T-helper 9 cell (primary cell): ENCODE measurements at places on chromosomes 13 and 19.

DNA sequence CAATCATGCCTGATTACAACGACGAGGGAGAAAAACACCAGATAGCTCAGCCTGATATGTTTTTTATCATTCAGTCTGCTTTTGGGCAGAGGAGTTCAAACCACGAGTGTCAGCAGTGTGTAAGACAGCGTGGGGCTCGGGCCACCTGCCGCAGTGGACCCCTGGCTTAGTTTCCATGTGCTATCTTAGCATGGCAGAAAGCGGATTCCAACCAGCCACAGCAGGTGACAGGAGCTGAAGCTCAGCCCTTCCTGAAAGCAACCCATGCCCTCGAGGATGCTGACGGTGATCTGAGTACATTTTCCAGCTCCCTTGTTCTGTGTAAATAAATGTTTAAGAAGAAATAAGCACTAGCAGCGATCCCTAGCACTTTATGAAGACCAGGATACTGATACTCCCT lies 32.2 kb upstream of the MBNL2 start:
- DNase-seq: no peak

GRCh38 chr13:25207291-25207810 lies 35.3 kb upstream of the AMER2 start:
- no peak for DNase-seq

GRCh38 chr19:48569814-48570213 lies 17.8 kb downstream of the SULT2B1 start:
- no peak for DNase-seq

- DNase-seq: no peak
Observed at GRCh38 chr13:53241891-53242348, 213.3 kb downstream of the OLFM4 start.

GRCh38 chr13:28719227-28720055 lies 671 bp upstream of the SLC46A3 start:
- no peak for DNase-seq

- DNase-seq: no peak
Observed at GRCh38 chr13:53264751-53265385, 236.3 kb downstream of the OLFM4 start.

DNA sequence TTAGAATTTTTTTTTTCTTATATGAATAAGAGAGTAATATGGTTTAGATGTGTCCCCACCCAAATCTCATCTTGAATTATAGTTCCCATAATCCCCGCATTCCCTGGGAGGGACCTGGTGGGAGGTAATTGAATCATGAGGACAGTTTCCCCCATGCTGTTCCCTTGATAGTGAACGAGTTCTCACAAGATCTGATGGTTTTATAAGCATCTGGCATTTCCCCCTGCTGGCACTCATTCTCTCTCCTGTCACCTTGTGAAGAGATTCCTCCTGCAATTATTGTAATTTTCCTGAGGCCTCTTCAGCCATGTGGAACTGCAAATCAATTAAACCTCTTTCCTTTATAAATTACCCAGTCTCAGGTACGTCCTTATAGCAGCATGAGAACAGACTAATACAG lies 205.7 kb downstream of the MYO16 start:
- no peak for DNase-seq

GRCh38 chr13:111143865-111144540 lies 28.9 kb downstream of the ARHGEF7 start:
- no peak for DNase-seq

DNA sequence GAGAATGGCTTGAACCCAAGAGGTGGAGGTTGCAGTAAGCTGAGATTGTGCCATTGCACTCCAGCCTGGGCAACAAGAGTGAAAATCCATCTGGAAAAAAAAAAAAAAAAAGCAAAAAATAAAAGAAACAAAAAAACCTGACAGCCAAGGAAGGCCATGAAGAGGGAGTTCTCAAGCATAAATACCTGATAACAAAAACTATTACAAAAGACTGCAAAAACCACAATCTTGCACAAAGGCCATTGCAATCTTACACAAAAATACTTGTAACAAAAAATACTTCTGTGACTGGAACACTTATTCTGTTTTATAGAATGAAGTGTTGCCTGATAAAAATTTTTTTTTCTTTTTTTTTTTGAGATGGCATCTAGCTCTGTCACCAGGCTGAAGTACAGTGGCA lies 61.5 kb upstream of the TSC22D1 start:
- no peak for DNase-seq

DNA sequence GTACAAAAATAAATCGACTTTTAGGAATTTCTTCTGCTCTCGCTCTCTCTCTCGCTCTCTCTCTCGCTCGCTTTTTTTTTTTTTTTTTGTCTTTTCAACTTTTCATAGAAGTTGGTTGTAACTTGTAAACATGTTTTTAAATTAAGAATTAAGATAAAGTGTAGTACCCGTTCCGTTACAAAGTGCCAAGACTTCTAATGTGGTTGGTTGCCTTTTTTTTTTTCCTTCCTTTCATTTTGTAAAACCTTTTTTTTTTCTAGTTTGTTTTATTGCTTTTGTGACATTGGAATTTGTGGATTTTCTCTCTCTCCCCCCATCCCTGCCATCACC lies 20.4 kb downstream of the ZBTB7A start:
- DNase-seq: no peak

- no peak for DNase-seq
Observed at GRCh38 chr13:83221813-83222241, 660.4 kb downstream of the SLITRK1 start.

DNA sequence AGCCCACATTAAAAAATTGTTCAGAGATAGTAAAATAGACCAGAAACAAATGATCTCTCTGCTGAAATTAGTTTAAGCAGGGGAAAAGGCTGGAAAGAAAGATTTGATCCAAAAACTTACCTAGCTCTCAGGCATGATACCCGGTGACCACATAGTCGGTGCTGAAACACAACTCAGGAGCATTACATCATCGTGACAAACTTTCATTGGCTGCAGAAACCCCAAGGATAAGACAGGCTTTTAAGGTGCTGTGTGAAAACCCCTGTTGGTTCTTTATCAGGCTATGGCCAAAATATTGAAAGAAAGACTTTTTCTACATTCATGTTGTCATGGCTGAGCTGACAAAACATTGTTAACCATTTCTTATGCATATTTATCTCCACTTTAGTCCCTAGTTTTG lies 171.7 kb upstream of the KLF12 start:
- DNase-seq: no peak

DNA sequence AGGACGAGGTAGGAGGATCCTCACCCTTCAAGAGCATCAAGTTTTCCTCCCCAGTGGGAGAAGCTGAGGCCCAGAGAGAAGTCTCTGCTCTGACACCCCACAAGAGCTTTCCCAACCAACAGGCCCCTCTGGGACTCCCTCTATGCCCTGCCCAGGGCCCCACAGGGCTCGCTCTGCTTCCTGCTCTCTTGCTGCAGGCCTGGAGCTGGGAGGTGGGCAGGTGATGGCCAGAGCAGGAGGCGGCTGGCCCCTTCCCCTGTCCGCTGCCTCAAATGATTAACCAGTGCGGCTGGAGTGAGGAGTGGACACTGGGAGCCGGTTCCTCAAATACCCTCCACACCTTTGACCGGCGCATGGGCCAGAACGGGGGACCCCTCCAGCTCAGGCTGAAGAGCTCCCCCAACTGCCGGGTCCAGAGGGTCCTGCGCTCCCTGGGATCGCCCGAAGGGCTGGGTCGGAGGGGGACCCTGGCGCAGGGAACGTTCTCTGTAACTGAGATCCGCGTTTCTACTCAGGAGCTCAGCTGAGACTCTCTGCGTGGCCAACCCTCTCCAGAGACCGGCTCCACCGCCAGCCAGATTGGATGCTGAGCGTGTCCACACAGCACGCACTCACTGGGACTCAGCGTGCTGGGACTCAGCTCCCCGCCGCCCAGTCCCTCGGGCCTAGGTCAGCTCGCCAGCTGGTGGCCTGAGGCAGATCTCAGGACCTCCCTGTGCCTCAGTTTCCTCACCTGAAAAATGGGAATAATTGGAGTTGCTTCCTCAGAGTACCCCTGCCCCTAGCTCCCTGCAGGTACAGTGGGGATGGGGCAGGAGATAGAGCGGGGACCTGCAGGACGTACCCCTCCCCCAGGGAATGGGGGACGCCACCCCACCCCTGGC lies 6.7 kb upstream of the ONECUT3 start:
- DNase-seq: no peak

DNA sequence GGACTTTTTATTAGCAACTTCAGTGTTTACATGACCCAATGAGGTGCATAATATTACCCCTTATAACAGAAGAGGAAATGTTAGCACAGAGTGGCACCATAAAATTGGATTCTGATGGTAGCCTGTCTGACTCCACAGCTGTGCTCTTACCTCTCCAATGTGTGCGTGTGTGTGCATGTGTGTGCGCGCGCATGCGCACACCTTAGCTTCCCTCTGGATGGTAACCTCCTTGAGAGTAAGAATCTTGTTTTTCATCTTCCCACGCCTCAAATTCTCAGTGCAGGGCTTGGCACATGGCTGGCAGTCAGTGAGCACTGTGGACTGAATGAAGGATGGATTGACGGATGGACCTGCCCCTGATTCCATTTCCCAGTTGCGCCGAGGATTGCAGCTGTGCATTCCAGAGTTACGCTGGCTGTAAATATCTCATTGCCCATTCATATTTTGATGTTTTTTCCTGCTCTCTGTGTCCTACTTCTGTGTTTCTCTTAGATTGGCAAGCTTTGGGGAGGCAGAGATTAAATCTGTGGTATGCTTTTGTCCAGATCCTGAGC lies 99.2 kb upstream of the WASF3 start:
- no peak for DNase-seq

DNA sequence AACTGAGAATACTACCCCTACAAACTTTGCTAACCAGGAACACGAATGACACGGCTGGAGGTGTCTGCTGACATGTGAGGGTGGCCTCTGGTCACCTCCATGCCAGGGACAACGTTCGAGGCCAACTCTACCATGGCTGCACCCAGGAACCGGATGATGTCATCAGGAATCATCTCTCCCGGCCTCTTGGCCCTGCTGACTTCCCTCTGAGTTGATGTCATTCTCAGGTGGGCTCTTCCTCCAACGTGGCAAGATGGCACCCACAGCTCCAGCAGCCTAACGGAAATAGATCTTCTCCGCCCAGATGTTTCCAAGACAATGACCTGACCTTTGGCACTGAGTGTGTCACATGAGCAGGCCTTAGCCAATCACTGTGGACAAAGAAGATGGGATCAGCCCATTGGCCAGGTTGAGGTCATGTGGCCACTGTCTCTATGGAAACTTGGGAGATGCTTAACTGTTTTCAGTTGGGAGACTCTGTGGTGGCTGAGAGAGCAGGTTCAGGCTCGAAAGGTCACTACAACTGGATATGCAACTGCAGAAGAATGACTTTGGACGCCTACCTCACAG lies 15.0 kb downstream of the MBD3L2B start:
- DNase-seq: no peak

DNA sequence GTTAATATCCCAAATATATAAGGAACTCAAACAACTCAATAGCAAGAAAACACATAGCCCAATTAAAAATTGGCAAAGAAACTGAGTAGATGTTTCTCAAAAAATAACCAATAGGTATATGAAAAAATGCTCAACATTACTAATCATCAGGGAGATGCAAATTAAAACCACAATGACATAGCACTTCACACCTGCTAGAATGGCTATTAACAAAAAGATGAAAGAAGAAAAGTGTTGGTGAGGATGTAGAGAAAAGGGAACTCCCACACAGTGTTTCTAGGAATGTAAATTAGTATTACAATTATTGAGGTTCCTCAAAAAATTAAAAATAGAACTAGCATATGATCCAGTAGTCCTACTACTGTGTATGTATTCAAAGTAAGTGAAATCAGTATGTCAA lies 1212.8 kb downstream of the DIAPH3 start:
- DNase-seq: no peak

DNA sequence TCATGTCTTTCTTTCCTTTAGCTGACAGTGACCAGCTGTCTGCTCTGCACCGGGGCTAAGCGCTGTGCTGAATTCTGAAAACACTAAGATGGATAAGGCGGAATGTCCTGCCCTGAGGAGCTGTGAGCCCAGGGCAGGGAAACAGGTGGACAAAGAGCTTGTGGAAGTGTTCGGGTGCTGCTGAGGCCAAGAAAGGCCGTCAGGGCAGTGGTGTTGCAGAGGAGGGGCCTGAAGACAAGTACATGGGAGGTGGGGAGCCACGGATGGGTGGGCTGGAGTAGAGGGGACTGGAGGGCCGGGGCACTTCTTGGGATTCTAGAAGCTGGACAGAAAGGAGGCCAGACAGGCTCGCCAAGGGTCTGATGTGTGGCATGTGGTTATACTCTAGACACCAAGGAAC lies 66.2 kb upstream of the GPR183 start:
- no peak for DNase-seq

DNA sequence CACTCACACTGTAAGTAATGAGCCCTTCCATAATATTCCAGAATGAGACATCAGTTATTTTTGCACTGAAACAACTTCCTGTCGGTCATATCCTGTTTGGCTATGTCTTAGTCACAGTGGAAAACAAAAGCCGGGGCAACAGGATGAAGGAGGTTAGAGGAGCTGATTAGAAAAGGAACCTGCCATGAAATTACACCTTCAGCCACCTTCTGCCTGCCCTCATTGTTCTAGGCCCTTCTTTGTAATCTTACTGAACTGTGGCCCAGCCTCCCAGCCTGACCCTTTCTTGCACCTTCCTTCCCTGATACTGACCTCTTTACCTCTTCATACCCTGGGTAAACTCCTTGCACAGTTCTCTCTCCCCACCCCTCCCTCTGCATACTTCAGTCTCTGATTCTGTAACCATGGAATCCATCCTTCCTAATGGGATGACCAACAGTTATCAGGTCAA lies 67.3 kb downstream of the DOCK9 start:
- no peak for DNase-seq

DNA sequence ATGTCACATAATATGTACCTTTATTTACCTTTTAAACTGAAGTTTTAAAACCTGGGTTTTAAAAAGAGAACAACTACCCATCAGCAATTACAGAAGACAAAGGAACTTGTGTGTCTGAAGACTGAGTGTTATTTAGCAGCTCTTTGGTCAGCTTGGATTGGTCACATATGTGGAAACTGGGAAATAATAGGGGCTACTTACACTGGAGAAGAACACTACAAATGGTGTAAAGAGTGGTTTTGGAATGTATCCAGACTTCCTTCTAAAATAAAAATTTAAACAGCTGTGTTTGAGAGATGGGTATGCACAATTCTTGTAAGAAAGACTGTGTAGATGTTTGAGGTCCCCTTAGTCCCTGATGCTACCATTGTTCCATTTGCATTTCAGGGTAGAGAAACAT lies 13.3 kb downstream of the TNFRSF19 start:
- no peak for DNase-seq

- DNase-seq: no peak
Observed at GRCh38 chr13:39734952-39735351, 79.5 kb downstream of the COG6 start.

- no peak for DNase-seq
Observed at GRCh38 chr13:99572921-99573320, 71.6 kb downstream of the TM9SF2 start.

DNA sequence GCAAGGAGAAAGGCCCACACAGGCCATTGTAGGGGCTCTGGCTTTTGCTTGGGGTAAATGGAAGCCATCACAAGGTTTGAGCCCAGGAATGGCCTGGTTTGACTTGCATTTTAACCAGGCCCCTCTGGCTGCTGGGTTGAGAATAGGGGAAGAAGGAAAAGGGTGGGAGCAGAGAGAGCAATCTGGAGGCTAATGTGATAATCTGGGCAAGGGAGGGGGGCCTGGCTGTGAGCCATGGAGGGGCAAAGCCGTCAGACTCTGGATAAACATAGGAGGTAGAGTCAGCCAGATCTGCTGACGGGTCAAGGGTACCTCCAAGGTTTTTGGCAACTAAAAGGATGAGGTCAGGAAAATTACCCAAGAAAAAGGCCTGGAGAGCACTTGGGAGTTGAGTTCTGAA lies 41.6 kb downstream of the RFX2 start:
- no peak for DNase-seq

- peak; percentile 79 for DNase-seq
Observed at GRCh38 chr19:12983542-12984142, 11.6 kb upstream of the NFIX start.
